CD4-positive, alpha-beta memory T cell (primary cell): ENCODE measurements at places on chromosomes 1 and 21.
A peak's percentile ranks its signal among the peaks of the same experiment; 100 is the strongest.

GRCh38 chr1:35573198-35574124, at the start of gene TFAP2E:
Gene TFAP2E, plus strand, starts transcription at chr1:35573314. Its CDS starts 264 bp downstream, at chr1:35573578.
- no peaks in the 10 kb centered on the region for H3K27me3 ChIP-seq
- no peak within 1 kb of the TSS for H3K4me3 ChIP-seq
- no peaks in the 10 kb centered on the region for H3K36me3 ChIP-seq

GRCh38 chr1:6239950-6240768, 3.8 kb upstream of the HES3 start:
- no peak overlapping the region for H3K4me3 ChIP-seq
- peaks cover 31% of the 10 kb centered on the region for H3K27me3 ChIP-seq
- no peak overlapping the region for H3K27ac ChIP-seq
- H3K4me1 ChIP-seq, result peaks cover 7% of the 10 kb centered on the region
- no peaks in the 10 kb centered on the region for H3K36me3 ChIP-seq
- no peak for DNase-seq

DNA sequence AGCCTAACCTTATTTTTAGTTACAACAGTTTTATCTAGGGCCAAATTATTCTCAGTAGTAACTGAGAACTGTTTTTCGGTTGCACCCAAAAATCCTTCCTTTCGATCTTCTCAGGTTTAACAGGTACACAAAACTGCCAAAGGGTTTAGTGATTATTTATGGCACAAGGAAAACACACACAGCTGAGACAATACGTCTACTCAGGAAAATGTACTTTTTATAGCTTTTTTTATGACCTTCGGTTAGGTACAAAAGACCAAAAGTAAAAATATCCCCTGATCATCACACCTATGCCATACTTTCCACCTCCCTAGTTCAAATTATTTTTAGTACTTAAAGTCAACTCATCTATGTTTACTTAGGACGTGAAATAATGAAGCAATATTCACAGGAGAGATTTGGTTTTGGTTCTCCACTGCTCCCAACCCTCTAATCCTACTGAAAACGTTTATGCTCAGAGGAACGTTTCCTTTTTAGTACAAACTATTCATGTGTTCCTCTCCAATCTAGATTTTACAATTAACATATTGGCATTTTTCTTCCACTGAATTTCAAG, 48.7 kb downstream of the TTLL7 start:
- H3K4me3 ChIP-seq, result no peak overlapping the region
- no peak for DNase-seq
- H3K27ac ChIP-seq, result no peak overlapping the region
- no peaks in the 10 kb centered on the region for H3K4me1 ChIP-seq
- H3K27me3 ChIP-seq, result no peaks in the 10 kb centered on the region

DNA sequence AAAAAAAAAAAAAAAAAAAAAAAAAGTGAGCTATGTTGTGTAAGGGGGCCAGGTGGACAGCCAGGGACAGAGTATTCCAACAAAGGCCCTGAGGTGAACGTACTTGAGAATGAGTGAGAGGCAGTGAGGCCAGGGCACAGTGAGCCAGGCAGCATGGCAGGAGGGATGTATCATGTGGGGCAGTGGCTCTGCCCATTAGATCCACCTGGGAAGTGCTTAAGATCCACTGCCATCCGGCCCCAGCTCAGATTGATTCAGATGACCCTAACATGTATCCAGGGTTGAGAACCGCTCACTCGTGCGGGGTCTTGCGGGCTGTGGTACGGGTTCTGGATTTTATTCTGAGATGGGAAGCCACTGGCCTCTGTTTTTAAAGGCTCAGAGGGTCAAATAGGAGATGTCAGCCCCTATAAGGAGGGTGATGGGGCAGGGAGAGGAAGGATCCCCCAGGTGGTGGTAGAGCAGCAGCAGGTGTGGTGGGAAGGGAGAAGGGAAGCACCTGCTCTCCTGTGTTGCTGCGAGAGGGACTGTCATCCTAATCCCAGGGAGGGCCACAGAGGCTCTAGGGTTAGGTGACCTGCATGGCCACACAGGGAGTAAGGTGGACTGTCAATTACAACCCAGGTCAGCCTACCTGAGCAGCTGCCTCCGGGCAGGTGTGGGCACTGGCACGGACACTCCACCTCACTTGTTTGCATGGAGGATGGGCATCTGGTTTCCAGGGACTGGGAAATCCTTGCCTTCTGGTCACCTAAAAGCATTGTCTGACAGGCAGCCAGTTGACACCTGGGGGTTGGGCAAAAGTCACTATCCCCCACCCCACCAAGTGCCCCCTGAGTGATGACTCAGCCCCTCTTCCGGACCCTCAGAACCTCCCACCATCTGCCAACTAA, 31.6 kb downstream of the CDK18 start:
- no peak overlapping the region for H3K27ac ChIP-seq
- H3K4me1 ChIP-seq, result no peaks in the 10 kb centered on the region
- DNase-seq, result no peak
- no peaks in the 10 kb centered on the region for H3K27me3 ChIP-seq

- H3K27me3 ChIP-seq, result no peaks in the 10 kb centered on the region
- H3K4me3 ChIP-seq, result no peak overlapping the region
- H3K27ac ChIP-seq, result no peak overlapping the region
- no peaks in the 10 kb centered on the region for H3K36me3 ChIP-seq
- DNase-seq, result no peak
These were observed 36.4 kb upstream of the MAP10 start for GRCh38 chr1:232768793-232769192.

DNA sequence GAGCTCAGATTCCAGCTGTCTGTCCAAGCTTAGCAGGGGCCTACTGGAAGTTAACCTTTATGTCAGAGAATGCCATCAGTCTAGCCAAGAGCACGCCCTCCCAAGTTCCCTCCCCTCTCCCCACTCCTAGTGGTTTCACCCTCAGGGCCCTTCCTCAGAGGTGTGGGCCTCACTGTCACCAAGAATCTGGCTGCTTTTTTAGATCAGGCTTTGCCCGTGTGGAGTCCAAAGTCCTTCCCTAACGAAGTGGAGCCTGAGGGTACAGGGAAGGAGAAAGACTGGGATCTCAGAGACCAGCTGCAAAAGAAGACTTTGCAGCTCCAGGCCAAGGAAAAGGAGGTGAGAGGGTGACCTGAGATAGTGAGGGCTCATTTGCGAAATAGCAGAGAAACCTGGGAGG, 4.1 kb downstream of the C1orf74 start:
- H3K4me1 ChIP-seq, result peaks cover 42% of the 10 kb centered on the region
- H3K4me3 ChIP-seq, result no peak overlapping the region
- no peak overlapping the region for H3K27ac ChIP-seq
- H3K27me3 ChIP-seq, result no peaks in the 10 kb centered on the region
- DNase-seq, result no peak
- peaks cover 68% of the 10 kb centered on the region for H3K36me3 ChIP-seq

DNA sequence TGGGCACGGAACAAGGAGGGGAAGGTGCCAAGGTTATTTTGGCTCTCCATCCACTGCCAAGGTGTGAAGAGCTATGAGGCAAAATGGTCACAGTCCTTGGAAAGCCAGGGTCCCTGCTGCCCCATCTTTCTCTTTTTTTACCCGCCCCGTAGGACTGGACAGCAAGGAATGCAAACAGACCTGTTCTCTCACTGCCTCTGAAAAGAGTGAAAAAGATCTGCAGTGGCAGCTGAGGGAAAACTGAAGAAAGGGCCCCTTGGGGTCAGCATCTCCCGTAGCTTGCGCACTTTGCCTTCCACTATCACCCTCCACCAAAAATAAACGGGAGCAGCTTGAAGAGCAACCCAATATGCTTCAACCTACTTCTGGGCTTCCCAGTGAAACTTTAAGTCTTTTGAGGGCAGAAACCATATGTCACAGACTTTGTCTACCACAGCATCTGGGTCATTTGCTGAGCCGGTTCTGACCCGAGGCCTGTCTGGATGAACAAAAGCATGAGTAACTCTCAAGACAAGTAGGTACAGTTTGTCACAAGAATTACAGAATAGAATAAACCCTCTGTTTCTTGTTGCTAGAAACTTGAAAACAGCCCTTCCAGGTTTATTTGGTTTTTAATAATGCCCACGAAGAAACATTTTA, 9.4 kb upstream of the KIF14 start:
- no peaks in the 10 kb centered on the region for H3K36me3 ChIP-seq
- H3K4me1 ChIP-seq, result peaks cover 16% of the 10 kb centered on the region
- no peak for DNase-seq
- H3K27me3 ChIP-seq, result no peaks in the 10 kb centered on the region

- H3K4me1 ChIP-seq, result no peaks in the 10 kb centered on the region
- no peaks in the 10 kb centered on the region for H3K36me3 ChIP-seq
- no peak overlapping the region for H3K27ac ChIP-seq
- no peak for DNase-seq
- H3K4me3 ChIP-seq, result no peak overlapping the region
These were observed 13.9 kb downstream of the COL9A2 start for GRCh38 chr1:40303051-40303771.

GRCh38 chr1:154730259-154730658, 122.3 kb upstream of the ADAR start:
- H3K27ac ChIP-seq, result no peak overlapping the region
- H3K4me3 ChIP-seq, result no peak overlapping the region
- H3K27me3 ChIP-seq, result no peaks in the 10 kb centered on the region
- H3K36me3 ChIP-seq, result no peaks in the 10 kb centered on the region
- H3K4me1 ChIP-seq, result no peaks in the 10 kb centered on the region

DNA sequence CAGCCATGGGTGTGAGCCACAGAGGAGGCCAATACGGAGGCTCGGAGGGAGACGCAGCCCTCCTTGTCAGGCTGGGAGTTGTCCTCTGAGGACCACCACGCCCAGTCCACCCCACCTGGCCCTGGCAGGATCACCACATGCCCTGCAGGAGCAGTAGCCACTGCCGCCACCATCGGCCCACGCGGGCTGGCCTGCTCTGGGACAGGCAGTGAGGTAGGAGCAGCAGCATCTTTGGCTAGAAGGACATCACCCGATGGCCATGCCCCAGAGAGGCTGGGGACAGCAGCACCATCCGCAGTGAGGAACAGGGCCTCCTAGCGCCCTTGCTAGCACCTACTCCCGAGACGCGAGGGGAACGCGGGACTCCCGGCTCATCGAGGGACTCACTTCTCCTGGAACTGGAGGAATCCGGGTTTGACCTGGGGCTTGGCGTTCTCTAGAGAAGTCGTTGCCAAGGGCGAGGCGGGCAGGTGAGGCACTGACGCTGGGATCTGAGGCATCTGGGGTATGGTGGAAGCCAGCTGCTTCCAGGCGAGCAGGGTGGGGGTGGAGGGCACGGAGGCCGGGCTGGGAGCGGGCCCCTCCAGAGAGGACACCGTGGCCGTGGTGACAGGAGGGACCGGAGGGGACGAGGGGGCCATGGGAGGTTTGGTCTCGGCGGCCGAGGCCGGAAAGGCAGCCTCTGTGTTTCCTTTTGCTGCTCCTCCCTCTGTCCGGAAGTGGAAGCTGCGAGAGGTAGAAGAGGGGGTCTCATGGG, 148.9 kb downstream of the CASZ1 start:
- H3K36me3 ChIP-seq, result no peaks in the 10 kb centered on the region
- no peak overlapping the region for H3K27ac ChIP-seq
- no peak overlapping the region for H3K4me3 ChIP-seq
- no peak for DNase-seq

GRCh38 chr1:17375651-17376050, 3.7 kb downstream of the PADI6 start:
- no peaks in the 10 kb centered on the region for H3K4me1 ChIP-seq
- no peaks in the 10 kb centered on the region for H3K36me3 ChIP-seq
- DNase-seq, result no peak
- H3K27ac ChIP-seq, result no peak overlapping the region

DNA sequence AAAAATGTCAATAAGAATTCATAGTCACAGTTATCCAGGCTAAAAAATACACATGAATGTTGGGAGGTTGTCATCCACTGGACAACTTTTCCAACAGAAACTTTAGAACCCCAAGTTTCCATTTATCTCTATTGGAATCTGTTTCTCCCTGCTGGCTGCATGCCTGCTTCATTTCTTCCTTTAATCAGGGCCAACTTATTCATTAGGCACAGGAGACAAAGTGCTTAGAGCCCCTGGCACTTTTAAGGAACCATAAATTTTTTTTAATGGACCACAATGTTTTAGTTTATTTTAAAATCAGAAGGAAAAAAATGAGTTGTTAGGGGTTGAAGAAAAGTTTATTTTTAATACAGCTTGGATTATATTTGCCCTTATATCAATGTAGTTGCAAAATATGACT, 26.7 kb upstream of the C2CD2 start:
- H3K36me3 ChIP-seq, result no peaks in the 10 kb centered on the region
- no peaks in the 10 kb centered on the region for H3K27me3 ChIP-seq
- H3K4me1 ChIP-seq, result no peaks in the 10 kb centered on the region
- no peak for DNase-seq

- H3K4me1 ChIP-seq, result no peaks in the 10 kb centered on the region
- H3K27me3 ChIP-seq, result no peaks in the 10 kb centered on the region
These were observed 738.5 kb upstream of the CHRM3 start for GRCh38 chr1:238647877-238648276.

GRCh38 chr1:233394860-233395717, 67.6 kb downstream of the MAP3K21 start:
- H3K36me3 ChIP-seq, result no peaks in the 10 kb centered on the region
- H3K27ac ChIP-seq, result no peak overlapping the region
- H3K4me1 ChIP-seq, result no peaks in the 10 kb centered on the region
- peak; percentile 26 for DNase-seq
- H3K4me3 ChIP-seq, result no peak overlapping the region
- H3K27me3 ChIP-seq, result no peaks in the 10 kb centered on the region

- H3K27me3 ChIP-seq, result no peaks in the 10 kb centered on the region
- no peak overlapping the region for H3K4me3 ChIP-seq
- H3K4me1 ChIP-seq, result no peaks in the 10 kb centered on the region
These were observed 49.9 kb upstream of the CAPZB start for GRCh38 chr1:19535214-19535613.

GRCh38 chr1:96363826-96364225, 357.8 kb upstream of the PTBP2 start:
- no peak for DNase-seq
- no peak overlapping the region for H3K27ac ChIP-seq
- no peaks in the 10 kb centered on the region for H3K27me3 ChIP-seq

- H3K4me3 ChIP-seq, result no peak overlapping the region
- no peaks in the 10 kb centered on the region for H3K36me3 ChIP-seq
- DNase-seq, result no peak
These were observed 316.4 kb upstream of the ADGRL2 start for GRCh38 chr1:81484284-81484683.

GRCh38 chr1:203995228-203995627, 77.7 kb upstream of the SOX13 start:
- DNase-seq, result no peak
- H3K27me3 ChIP-seq, result no peaks in the 10 kb centered on the region
- no peak overlapping the region for H3K4me3 ChIP-seq
- no peaks in the 10 kb centered on the region for H3K36me3 ChIP-seq
- no peak overlapping the region for H3K27ac ChIP-seq
- H3K4me1 ChIP-seq, result no peaks in the 10 kb centered on the region

DNA sequence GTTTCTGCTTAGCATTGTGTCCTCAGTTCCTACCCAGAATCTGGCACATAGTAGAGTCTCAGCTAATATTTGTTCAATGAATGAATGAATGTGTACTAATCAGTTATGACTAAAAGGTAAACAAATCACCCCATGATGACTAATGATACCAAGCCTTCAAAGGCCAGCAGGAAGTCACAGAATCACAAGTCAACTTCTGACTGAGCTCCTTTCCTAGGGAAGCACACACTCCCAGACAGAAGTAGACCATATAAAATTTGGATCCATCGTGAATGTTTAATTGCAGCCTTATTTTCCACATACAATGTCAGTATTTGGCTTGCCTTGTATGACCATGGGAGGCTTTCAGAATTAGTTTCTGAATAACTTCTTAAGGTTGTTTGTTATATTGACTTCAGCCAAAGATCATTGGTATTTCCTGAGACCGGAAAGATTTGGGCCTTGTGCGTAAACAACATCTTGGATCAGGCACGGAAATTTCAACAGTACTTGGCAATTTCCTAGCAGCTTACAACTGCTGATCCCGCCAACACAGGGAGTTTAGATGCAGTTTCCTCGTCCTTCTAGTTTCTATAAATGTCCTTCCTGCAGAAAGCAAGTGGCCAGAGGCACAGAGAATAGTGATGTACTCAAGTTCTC, 185.9 kb upstream of the ATP1B1 start:
- H3K4me1 ChIP-seq, result no peaks in the 10 kb centered on the region
- DNase-seq, result no peak
- no peak overlapping the region for H3K4me3 ChIP-seq
- no peaks in the 10 kb centered on the region for H3K36me3 ChIP-seq
- no peak overlapping the region for H3K27ac ChIP-seq
- H3K27me3 ChIP-seq, result no peaks in the 10 kb centered on the region
